ENCODE measurements at places on chromosomes 13 and 19. TPM values are rescaled to one million over a fixed set of nuclear protein-coding genes. Genes with fewer than 3 reads are reported as not detected.

- DNase-seq: no peak
- no peaks in the 10 kb centered on the region for H3K27me3 ChIP-seq
- no peak overlapping the region for H3K27ac ChIP-seq
- H3K4me1 ChIP-seq: no peaks in the 10 kb centered on the region
Observed at GRCh38 chr13:43143591-43143990, 120.2 kb downstream of the DNAJC15 start.

DNA sequence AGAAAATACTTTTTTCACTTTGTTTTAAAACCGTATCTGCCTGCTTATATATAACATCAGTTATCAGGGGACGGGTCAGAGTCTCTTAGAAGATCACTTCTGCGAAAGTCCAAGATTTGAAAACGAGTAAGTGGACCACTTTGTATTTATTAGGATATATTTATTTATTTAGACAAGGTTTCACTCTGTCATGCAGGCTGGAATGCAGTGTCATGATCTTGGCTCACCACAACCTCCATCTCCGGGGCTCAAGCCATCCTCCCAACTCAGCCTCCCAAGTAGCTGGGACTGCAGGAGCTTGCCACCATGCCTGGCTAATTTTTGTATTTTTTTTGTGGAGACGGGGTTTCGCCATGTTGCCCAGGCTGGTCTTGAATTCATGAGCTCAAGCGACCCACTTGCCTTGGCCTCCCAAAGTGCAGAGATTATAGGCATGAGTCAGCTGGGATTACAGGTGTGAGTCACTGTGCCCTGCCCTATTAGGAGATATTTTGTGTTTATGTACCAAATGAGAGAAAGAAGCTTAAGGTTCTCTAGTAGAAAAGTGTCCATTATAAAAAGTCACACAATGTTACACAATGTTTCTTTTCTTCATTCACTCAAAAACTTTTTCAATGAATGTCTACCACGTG, 39.5 kb downstream of the RASL11A start:
- H3K27me3 ChIP-seq: no peaks in the 10 kb centered on the region
- H3K27ac ChIP-seq: no peak overlapping the region
- no peak overlapping the region for H3K4me3 ChIP-seq
- H3K36me3 ChIP-seq: no peaks in the 10 kb centered on the region

- no peak overlapping the region for H3K4me3 ChIP-seq
- no peaks in the 10 kb centered on the region for H3K4me1 ChIP-seq
- H3K27ac ChIP-seq: no peak overlapping the region
- no peak for DNase-seq
- H3K27me3 ChIP-seq: no peaks in the 10 kb centered on the region
Observed at GRCh38 chr13:104477261-104477660, 1411.0 kb upstream of the SLC10A2 start.

- no peaks in the 10 kb centered on the region for H3K4me1 ChIP-seq
- no peak overlapping the region for H3K27ac ChIP-seq
- no peaks in the 10 kb centered on the region for H3K36me3 ChIP-seq
Observed at GRCh38 chr13:59345311-59345710, 818.4 kb downstream of the DIAPH3 start.

DNA sequence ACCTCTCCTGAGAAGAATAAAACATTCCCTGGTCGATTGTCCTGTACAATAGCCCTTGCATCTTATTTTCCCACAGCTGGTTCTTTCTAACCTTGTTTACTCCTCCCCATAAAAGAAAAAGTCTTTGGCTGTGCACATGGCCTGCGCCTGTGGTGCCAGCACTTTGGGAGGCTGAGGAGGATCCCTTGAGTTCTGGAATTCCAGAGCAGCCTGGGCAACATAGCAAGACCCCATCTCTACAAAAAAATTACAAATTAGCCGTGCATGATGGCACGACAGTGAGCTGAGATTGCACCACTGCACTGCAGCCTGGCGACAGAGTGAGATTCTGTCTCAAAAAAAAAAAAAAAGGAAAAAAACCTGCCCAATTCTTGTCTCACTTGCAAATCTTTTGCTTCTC, 7.2 kb upstream of the NUP62 start:
- H3K27ac ChIP-seq: no peak overlapping the region
- no peaks in the 10 kb centered on the region for H3K36me3 ChIP-seq
- H3K4me3 ChIP-seq: no peak overlapping the region
- no peak for DNase-seq
- H3K4me1 ChIP-seq: no peaks in the 10 kb centered on the region
- H3K27me3 ChIP-seq: no peaks in the 10 kb centered on the region

GRCh38 chr19:13099073-13099999, 3.3 kb downstream of the LYL1 start:
- no peaks in the 10 kb centered on the region for H3K27me3 ChIP-seq
- H3K27ac ChIP-seq: peak overlapping the region; percentile 79
- H3K4me1 ChIP-seq: no peaks in the 10 kb centered on the region
- no peaks in the 10 kb centered on the region for H3K36me3 ChIP-seq
- peak overlapping the region; percentile 29 for H3K4me3 ChIP-seq

DNA sequence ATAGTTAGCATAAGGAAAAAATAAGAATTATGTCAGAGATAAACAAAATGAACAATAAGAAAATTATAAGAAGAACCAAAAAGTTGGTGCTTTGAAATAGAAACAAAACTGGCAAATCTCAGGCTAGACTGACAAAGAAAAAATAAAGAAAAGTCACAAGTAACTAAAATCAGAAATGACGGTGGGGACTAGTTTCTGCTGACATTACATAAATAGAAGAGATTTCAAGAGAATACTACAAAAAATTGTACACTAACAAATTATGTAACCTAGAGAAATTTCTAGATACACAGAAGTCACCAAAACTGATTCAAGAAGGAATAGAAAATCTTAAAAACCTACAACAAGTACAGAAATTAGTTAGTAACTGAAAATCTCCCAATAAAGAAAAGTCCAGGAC, 355.6 kb upstream of the SGCG start:
- DNase-seq: no peak
- no peaks in the 10 kb centered on the region for H3K27me3 ChIP-seq
- H3K4me1 ChIP-seq: no peaks in the 10 kb centered on the region

- peaks cover 73% of the 10 kb centered on the region for H3K4me1 ChIP-seq
- H3K4me3 ChIP-seq: peak overlapping the region; percentile 53
- H3K27me3 ChIP-seq: no peaks in the 10 kb centered on the region
- H3K36me3 ChIP-seq: no peaks in the 10 kb centered on the region
Observed at GRCh38 chr19:12782174-12782423, 6.7 kb upstream of the HOOK2 start.

- H3K27me3 ChIP-seq: peaks cover 88% of the 10 kb centered on the region
- H3K27ac ChIP-seq: no peak overlapping the region
- no peaks in the 10 kb centered on the region for H3K4me1 ChIP-seq
- H3K36me3 ChIP-seq: no peaks in the 10 kb centered on the region
- DNase-seq: no peak
- H3K4me3 ChIP-seq: no peak overlapping the region
Observed at GRCh38 chr19:55077106-55077505, 1.4 kb downstream of the EPS8L1 start.

DNA sequence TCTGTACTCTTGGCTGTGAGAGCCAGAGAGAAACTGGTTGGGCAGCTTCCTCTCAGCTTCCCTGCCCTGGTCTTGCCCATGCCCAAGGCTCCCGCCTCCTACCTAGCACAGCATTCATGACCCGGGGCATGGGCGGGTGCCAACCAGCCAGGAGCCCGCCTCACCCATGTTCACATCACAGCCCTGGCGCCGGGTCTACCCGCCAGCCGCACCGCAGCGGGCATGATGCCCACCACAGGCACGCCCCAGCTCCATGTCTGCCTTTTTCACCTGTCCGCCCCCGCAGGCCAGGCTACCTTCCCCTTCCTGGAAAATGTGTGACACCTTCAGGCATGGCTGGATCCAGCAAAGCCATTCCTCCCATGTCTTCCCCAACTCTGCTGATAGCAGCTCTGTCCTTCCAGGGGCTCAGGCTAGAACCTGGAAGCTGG, 42.1 kb downstream of the PTPRS start:
- H3K27ac ChIP-seq: no peak overlapping the region
- DNase-seq: no peak
- H3K36me3 ChIP-seq: no peaks in the 10 kb centered on the region
- no peaks in the 10 kb centered on the region for H3K4me1 ChIP-seq
- H3K4me3 ChIP-seq: no peak overlapping the region

DNA sequence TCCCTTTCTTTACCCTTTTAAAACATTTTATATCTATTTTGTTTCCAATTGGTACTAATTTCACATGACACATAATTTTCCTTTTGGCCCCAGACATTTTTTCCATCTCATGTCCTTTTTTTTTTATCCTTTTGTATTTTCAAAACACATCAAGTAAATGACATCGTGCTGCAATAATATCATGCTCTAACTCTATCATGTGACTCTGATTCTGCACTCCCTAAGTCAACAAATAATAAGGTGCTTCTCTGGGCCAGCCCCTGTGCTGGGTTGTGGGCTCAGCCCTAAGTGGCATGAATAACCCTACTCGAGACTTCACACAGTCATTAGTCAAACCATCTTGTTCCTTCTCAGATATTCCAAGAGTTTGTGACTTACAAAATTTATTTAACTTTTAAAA, 21.7 kb downstream of the NALCN start:
- H3K4me1 ChIP-seq: no peaks in the 10 kb centered on the region
- H3K36me3 ChIP-seq: no peaks in the 10 kb centered on the region
- H3K27me3 ChIP-seq: no peaks in the 10 kb centered on the region
- no peak overlapping the region for H3K27ac ChIP-seq
- DNase-seq: no peak

GRCh38 chr19:7808108-7808507, 21.9 kb upstream of the EVI5L start:
- H3K4me1 ChIP-seq: no peaks in the 10 kb centered on the region
- no peak for DNase-seq
- no peaks in the 10 kb centered on the region for H3K27me3 ChIP-seq
- no peak overlapping the region for H3K27ac ChIP-seq
- H3K4me3 ChIP-seq: no peak overlapping the region

The ZNF850 gene
- 2.4 TPM for total RNA-seq

The APC2 gene
- 10.2 TPM for total RNA-seq

The ATP8B3 gene
- 1.8 TPM for total RNA-seq

The ZNF556 gene
- total RNA-seq: under 0.01 TPM

The TMEM150B gene
- total RNA-seq: 8.8 TPM

Data from tibial nerve (tissue), 4 donors.